ENCODE measurements at places on chromosomes 12 and 14. TPM values are rescaled to one million over a fixed set of nuclear protein-coding genes. Genes with fewer than 3 reads are reported as not detected.
A peak's percentile ranks its signal among the peaks of the same experiment; 100 is the strongest.

GRCh38 chr12:57983146-57983857, 41.9 kb downstream of the ATP23 start:
- H3K4me3 ChIP-seq = no peak overlapping the region
- no peaks in the 10 kb centered on the region for H3K27me3 ChIP-seq
- no peaks in the 10 kb centered on the region for H3K36me3 ChIP-seq

GRCh38 chr14:50225067-50225973, 6.1 kb downstream of the SOS2 start:
- H3K4me3 ChIP-seq = no peak overlapping the region
- peaks cover 62% of the 10 kb centered on the region for H3K4me1 ChIP-seq
- H3K27me3 ChIP-seq = no peaks in the 10 kb centered on the region
- peak overlapping the region; percentile 26 for H3K27ac ChIP-seq
- no peak for DNase-seq

GRCh38 chr14:100738704-100739131, 12.0 kb downstream of the DLK1 start:
- no peak for DNase-seq
- no peaks in the 10 kb centered on the region for H3K27me3 ChIP-seq
- no peak overlapping the region for H3K27ac ChIP-seq
- no peak overlapping the region for H3K4me3 ChIP-seq

GRCh38 chr14:53110096-53110495, 43.0 kb downstream of the DDHD1 start:
- H3K27ac ChIP-seq = peak overlapping the region; percentile 88
- no peak for DNase-seq
- no peaks in the 10 kb centered on the region for H3K36me3 ChIP-seq

GRCh38 chr12:43352001-43352400, 200.0 kb downstream of the ADAMTS20 start:
- H3K4me3 ChIP-seq = no peak overlapping the region
- DNase-seq = no peak
- no peaks in the 10 kb centered on the region for H3K36me3 ChIP-seq
- no peaks in the 10 kb centered on the region for H3K27me3 ChIP-seq
- H3K4me1 ChIP-seq = no peaks in the 10 kb centered on the region

SLC6A13 gene
- not detected for total RNA-seq

MORN3 gene
- total RNA-seq = 1.6 TPM

- no peak overlapping the region for H3K4me3 ChIP-seq
- H3K27ac ChIP-seq = no peak overlapping the region
- H3K36me3 ChIP-seq = no peaks in the 10 kb centered on the region
- H3K4me1 ChIP-seq = peaks cover 20% of the 10 kb centered on the region
- no peak for DNase-seq
Measured at GRCh38 chr14:102232348-102232625, 72.7 kb downstream of the MOK start.

DNA sequence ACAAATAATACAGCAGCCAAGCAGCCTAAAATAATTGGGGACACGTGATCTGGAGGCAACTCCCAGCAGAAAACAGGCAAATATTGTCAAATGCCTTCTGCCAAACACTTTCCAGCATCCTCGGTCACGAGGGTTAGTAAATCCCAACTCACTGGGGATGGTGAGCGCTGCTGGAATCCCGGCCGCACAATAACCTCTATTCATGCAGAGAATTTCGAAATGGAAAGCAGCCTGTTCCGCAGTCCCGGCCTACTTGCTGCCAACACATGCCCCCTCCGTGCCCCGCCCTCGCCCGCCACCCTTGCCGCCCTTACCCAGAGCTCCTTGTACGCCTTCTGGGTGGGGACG, 62.2 kb downstream of the RFX4 start:
- no peaks in the 10 kb centered on the region for H3K36me3 ChIP-seq
- H3K27me3 ChIP-seq = no peaks in the 10 kb centered on the region
- no peaks in the 10 kb centered on the region for H3K4me1 ChIP-seq
- DNase-seq = no peak
- H3K27ac ChIP-seq = no peak overlapping the region
- H3K4me3 ChIP-seq = no peak overlapping the region

GRCh38 chr12:119311878-119312277, 22.7 kb upstream of the CCDC60 start:
- no peak overlapping the region for H3K27ac ChIP-seq
- no peaks in the 10 kb centered on the region for H3K4me1 ChIP-seq
- no peaks in the 10 kb centered on the region for H3K27me3 ChIP-seq
- H3K36me3 ChIP-seq = no peaks in the 10 kb centered on the region
- no peak overlapping the region for H3K4me3 ChIP-seq

DHRS2 gene
- 19.0 TPM for total RNA-seq

GRCh38 chr12:114776731-114777442, 92.9 kb upstream of the TBX3 start:
- H3K27me3 ChIP-seq = no peaks in the 10 kb centered on the region
- H3K27ac ChIP-seq = no peak overlapping the region
- no peaks in the 10 kb centered on the region for H3K36me3 ChIP-seq
- H3K4me3 ChIP-seq = no peak overlapping the region
- no peak for DNase-seq

DNA sequence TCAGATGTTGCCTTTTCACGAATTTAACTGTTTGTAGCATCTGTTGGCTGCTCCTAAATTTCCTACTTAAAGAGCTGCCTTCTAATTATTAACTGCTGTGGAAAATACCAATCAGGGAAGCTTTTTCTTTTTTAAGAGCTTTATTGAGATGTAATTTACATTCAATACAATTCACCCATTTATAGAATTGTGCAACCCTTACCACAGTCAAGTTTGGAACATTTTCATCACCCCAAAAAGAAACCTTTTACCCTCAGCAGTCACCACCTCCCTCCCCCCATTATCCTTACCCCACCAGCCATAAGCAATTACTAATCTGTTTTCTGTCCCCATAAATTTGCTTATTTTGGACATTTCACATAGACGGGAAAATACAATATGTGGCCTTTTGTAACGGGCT, 1.4 kb downstream of the PCNX4 start:
- peaks cover 6% of the 10 kb centered on the region for H3K36me3 ChIP-seq
- peak; percentile 50 for DNase-seq
- peak overlapping the region; percentile 85 for H3K4me3 ChIP-seq
- H3K4me1 ChIP-seq = peaks cover 39% of the 10 kb centered on the region
- peak overlapping the region; percentile 87 for H3K27ac ChIP-seq

DNA sequence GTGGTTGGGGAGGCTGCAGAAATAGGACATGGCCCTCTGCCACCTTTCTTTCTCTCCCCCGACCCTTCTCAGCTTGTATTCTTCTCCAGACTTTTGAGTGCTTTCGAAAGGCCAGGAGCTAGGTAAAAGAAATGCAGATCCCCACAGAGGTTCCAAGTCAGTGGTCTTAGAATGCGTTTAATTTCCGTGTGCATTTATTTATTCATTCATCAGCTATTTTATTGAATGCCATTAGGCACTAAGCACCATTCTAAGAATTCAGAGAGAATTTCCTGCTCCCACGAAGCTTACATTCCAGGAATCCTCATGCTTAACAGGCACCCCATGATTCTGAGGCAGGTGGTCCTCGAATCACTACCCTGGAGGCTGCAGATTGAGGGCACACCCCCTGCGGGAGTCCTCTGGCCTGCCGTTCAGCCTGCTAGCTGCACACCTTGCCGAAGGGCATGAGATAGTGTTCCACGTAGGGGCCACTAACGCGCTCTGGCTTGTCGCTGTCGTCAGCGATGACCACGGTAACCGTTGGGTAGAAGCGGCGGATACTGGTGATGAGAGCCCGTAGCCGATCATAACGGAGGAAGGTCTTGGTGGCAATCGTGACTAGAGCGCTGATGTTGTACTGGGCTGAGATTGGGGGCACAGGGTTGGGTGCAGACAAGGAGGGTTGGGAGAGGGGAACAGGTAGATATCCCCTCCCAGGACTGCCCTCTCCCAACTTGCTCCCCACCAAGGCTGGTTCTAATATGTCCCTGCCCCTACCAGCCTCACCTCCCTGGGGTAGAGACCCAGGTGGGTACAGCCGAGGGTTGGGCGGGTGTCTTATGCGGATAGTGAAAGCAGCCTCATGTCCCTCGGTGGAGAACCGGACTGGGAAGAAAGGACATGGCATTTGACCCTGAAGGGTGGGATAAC, 4.5 kb downstream of the B4GALNT1 start:
- DNase-seq = no peak
- H3K36me3 ChIP-seq = no peaks in the 10 kb centered on the region
- H3K27me3 ChIP-seq = no peaks in the 10 kb centered on the region
- no peak overlapping the region for H3K27ac ChIP-seq

ZNF891 gene
- 4.0 TPM for total RNA-seq

GRCh38 chr12:2324387-2324786, 271.6 kb downstream of the CACNA1C start:
- no peaks in the 10 kb centered on the region for H3K27me3 ChIP-seq
- no peak overlapping the region for H3K27ac ChIP-seq
- H3K4me1 ChIP-seq = no peaks in the 10 kb centered on the region
- H3K36me3 ChIP-seq = no peaks in the 10 kb centered on the region
- H3K4me3 ChIP-seq = no peak overlapping the region
- DNase-seq = no peak

VIPAS39 gene
- total RNA-seq = 39.0 TPM

ZCCHC8 gene
- total RNA-seq = 30.8 TPM

- H3K27me3 ChIP-seq = no peaks in the 10 kb centered on the region
- H3K27ac ChIP-seq = no peak overlapping the region
- DNase-seq = peak; percentile 78
- H3K36me3 ChIP-seq = no peaks in the 10 kb centered on the region
- no peak overlapping the region for H3K4me3 ChIP-seq
- peaks cover 4% of the 10 kb centered on the region for H3K4me1 ChIP-seq
Measured at GRCh38 chr12:10562306-10562933, 51.0 kb downstream of the MAGOHB start.

TMEM132C gene
- total RNA-seq = not detected

GRCh38 chr14:74507085-74507484, 13.5 kb downstream of the ISCA2 start:
- H3K27me3 ChIP-seq = no peaks in the 10 kb centered on the region
- no peak for DNase-seq
- no peaks in the 10 kb centered on the region for H3K36me3 ChIP-seq
- no peak overlapping the region for H3K4me3 ChIP-seq

- no peak for DNase-seq
- no peaks in the 10 kb centered on the region for H3K4me1 ChIP-seq
- H3K4me3 ChIP-seq = no peak overlapping the region
- H3K27me3 ChIP-seq = no peaks in the 10 kb centered on the region
- no peak overlapping the region for H3K27ac ChIP-seq
Measured at GRCh38 chr12:29879606-29880308, 96.0 kb upstream of the TMTC1 start.

All from Karpas-422 (cell line).